ENCODE measurements at places on chromosomes 2 and 18.

DNA sequence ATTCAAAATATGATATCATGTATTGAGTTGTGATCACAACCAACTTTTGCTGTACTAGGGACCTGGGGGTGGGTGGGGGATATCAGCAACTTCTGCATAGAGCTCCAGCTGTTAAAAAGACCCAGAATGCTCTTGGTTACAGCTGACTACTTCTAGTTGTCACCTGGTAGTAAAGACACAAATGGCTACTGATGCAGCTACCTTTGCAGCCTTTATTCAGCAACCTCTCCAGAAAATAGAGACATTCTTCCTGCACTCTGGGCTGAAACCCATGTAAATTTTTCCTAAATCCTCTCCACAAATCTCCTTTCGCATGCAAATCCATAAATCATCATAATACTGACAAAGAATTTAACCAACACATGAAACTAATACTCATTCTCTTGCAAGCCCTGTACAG lies 238.3 kb downstream of the TCF4 start:
- DNase-seq: no peak

DNA sequence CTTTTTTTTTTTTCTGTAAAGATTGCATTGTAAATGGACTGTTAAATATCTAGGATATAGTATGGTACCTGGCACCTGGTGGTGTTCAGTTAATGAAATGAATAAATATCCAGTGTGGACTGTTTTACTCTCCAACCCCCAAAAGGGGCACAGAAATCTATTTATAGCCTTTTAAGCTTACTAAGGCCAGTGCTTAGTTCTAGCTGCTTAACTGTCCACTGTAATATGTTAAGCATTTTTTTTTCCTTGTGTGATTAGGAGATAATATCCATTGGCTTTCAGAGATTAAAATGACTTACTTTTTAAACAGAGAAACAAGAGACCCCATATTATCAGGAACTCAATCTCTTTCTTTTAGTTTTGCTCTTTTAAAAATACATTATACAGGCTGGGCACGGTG lies 84.4 kb downstream of the ZNF532 start:
- no peak for DNase-seq

DNA sequence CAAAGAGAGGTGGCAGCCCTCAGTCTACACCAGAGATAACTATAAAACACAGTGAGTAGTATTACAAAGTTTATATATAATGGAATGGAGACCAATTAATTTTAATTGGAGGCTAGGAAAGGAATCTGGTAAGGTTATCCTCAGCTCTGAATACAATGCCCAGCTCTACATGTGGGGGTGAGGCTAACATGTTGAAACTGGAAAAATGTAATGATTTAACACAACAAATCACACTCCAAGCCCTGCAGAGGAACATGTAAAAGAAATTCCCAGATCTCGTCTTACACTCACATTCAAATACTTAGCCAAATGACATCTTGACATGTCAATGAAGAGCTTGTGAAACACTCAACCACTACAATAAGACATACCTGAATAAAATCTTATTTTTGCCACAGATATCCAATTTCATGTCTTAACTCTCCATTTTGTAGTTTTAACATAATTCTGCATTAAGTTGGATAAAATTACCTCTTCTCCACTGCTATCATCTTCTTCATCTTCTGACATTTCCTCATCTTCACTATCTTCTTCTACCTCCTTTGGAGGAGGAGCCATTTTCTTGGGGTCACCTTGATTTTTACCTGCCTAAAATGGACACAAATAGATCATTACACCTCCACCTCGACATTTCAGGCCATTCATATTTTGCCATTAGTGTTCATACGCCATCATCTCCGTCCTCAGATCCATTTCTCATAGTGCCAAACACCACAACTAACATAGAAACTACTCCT lies 1.4 kb downstream of the NCL start:
- DNase-seq: no peak

DNA sequence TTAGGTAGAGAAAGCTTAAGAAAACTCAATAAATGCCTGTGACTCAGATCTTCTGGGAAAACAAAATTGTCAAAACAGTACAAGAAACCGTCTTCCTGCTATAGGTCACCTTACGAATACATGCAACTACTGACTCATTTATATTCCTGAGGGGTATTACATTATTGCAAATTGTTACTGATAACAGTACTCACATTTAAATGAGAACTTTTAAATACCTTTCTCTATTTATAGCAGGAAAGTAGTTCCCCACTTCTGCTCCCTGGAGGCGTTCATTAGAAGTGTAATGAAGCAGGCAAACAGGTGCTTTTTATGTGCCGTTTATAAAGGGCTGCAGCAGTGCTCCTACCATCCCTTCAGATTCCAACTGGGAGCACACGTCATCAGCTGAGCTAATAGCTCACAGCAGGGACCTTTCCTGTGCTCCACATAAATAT lies 65.1 kb upstream of the RPRM start:
- peak; percentile 3 for DNase-seq

DNA sequence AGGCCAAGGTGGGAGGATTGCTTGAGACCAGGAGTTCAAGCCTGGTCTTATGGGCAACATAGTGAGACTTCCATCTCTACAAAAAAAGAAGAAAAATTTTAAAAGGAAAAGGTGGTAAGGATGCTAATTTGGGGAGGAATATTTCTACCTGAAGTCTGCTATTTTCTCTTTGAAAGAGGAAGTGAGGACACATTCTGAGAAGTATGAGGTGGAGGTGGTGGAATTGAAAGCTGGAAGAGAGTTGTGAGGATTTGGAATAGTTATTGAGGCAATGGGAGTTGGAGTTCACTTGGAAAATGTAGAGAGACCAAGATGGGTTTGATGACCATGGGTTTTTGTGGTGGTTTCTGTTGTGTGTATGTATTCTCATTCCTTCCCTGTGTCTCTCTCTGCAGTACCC lies 29.3 kb downstream of the EML4 start:
- no peak for DNase-seq

DNA sequence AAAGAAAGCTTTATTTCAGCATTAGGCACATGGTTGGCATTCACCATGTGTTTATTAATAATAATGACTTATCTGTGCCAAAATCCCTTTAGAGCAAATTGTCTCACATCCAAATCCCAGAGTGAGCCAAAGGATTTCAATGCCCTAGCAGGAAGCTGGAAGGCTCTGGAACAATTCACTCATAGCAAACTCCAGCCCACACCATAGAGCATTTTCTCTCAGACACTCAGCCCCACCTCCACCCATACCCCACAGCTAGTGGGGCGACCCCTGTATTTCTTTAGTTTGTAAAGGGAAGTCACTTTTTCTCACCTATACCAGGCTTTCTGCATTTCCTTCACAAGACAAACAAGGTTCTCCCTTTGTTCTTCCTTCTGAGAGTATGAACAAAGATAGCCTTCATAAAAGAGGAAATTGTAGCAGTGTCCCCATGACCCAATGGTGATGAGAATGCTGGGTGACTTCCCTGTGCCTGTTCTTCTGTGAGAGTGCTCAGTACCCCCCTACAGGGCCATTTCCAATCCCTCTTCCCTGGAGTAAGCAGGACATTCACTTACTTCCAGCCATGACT lies 100.1 kb upstream of the APCDD1 start:
- DNase-seq: no peak

DNA sequence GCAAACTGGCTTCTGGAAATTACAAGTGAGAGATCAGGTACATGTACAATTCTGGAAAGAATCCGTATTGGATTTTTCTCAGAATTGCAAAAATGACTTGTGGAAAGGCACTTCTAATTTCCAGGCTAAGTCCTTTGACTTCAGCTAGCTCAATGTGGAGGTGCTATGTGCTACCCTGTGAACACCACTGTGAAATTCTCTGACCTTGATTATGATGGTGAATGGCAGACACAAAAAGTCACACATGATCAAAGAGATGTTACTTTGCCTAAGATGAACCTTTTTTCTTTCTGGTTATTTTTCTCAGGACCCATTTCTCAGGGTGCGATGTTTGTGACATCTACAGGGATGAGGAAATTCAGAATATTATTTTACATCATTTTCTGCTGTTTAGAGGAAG lies 856.6 kb upstream of the VRK2 start:
- no peak for DNase-seq
